Frontal cortex (tissue), 4 donors: ENCODE measurements at places on chromosomes 4 and X. TPM values are rescaled to one million over a fixed set of nuclear protein-coding genes. Genes with fewer than 3 reads are reported as not detected.
A peak's percentile ranks its signal among the peaks of the same experiment; 100 is the strongest.

SEC24B gene
- 26.1 TPM for total RNA-seq

DNAJB14 gene
- total RNA-seq = 97.4 TPM

GJB1 gene
- total RNA-seq = not detected

DKC1 gene
- 17.5 TPM for total RNA-seq

ADH1B gene
- total RNA-seq = not detected

ANK2 gene
- total RNA-seq = 477 TPM

DAPP1 gene
- 0.41 TPM for total RNA-seq

IL3RA gene
- 1.2 TPM for total RNA-seq

DNA sequence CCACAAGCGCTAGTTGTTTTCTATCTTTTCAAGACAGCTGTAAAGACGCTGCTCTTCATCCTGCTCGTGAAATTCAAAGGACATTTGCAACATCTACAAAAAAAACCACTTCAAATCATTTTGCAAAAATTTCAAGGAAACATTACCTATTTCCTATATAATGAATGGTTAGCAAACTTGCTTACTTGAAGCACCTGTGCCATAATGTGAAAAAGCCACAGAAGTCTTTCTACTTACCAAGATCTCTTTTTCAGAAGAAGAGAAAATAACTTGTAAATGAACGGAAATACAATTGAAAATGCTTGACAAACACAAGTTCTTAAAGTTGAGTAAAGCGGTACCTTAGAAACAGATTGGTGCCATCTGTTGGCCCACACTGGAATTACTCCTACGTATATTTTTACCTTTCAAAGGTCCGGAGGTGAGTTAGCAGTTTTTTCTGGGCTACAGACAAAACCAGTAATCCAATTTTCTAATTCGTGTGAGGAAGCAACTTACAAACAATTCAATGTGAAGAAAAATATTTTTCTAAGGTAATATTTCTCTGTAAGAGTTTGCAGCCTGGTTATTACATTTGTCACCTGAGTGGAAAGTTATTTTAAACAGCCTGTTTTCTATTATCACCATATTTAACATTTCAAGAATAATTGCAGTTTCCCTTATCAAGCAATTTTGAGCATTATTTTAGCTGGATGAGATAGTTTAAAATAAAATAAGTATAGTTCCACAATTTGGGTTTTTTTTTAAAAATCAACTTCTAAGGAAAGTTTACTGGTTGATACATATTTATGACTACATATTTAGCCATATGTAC is at the start of gene TLR6:
Gene TLR6 (minus strand): TSS at position 294 of the 814 bp plus-strand sequence. CDS start 27,344 bp downstream, outside the sequence.
- peak; percentile 34 for DNase-seq

GRCh38 chrX:68332201-68332731 is 101.0 kb downstream of the OPHN1 start:
- DNase-seq = no peak

GRCh38 chrX:151985955-151986354 is 11.5 kb upstream of the GABRE start:
- DNase-seq = no peak

DNA sequence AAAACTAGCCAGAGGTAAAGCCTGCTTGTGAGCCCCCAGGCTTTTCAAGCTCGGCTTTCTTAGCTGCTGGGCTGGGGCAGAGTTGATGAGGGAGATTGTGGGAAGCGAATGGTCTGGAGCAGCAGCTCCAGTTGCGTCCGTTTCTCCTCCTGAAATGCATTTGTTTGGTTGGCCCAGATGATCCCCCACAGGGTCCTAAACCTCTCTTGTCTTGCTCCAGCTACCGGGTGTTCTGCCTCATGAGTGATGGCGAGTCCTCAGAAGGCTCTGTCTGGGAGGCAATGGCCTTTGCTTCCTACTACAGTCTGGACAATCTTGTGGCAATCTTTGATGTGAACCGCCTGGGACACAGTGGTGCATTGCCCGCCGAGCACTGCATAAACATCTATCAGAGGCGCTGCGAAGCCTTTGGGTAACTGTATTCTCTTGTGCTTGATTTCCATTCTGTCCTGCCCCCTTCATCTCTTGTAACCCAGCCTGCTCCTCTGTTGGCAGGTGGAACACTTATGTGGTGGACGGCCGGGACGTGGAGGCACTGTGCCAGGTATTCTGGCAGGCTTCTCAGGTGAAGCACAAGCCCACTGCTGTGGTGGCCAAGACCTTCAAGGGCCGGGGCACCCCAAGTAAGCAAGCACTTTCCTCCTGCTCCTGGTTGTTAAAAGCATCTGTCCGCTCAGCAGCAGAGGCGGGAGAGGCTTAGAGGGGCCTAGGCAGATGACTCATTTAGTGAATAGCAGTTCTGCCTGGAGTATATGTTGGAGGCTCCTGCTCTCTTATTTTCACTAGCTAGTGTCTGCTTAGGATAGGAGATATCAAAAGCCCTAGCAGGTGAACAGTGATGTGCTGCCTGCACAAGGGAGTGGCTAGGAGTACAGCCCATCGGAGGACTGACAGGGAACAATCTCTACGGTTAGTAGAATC is 15.3 kb downstream of the TKTL1 start:
- no peak for DNase-seq

- DNase-seq = no peak
Measured at GRCh38 chr4:108762559-108763225, at the start of gene ETNPPL. TSS of gene ETNPPL (minus strand) at chr4:108763053. CDS start at chr4:108762898, 155 bp downstream.

GRCh38 chr4:110367156-110367555 is 108.8 kb upstream of the ENPEP start:
- no peak for DNase-seq

GRCh38 chr4:55071951-55072350 is 53.4 kb downstream of the KDR start:
- no peak for DNase-seq

DNA sequence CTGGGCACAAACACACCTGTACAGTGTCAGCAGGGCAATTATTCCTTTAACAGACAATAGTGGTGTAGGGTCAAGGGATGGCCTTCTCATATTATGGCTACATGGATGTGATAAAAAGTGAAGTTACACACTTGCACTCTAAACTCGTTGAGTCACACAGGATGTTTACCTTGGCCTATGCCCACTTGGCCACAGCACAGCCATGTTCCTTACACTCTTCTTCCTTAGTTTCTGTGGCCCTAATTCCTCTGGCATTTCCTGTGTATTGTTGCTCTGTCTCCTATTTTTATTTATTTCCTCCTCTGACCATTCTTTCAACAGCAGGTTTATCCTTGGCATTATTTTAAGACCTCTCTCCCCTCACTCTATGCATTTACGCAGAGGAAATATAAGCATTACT is 86.8 kb upstream of the NPFFR2 start:
- no peak for DNase-seq

GRCh38 chr4:149031399-149031798 is 589.2 kb upstream of the NR3C2 start:
- peak; percentile 1 for DNase-seq

DNA sequence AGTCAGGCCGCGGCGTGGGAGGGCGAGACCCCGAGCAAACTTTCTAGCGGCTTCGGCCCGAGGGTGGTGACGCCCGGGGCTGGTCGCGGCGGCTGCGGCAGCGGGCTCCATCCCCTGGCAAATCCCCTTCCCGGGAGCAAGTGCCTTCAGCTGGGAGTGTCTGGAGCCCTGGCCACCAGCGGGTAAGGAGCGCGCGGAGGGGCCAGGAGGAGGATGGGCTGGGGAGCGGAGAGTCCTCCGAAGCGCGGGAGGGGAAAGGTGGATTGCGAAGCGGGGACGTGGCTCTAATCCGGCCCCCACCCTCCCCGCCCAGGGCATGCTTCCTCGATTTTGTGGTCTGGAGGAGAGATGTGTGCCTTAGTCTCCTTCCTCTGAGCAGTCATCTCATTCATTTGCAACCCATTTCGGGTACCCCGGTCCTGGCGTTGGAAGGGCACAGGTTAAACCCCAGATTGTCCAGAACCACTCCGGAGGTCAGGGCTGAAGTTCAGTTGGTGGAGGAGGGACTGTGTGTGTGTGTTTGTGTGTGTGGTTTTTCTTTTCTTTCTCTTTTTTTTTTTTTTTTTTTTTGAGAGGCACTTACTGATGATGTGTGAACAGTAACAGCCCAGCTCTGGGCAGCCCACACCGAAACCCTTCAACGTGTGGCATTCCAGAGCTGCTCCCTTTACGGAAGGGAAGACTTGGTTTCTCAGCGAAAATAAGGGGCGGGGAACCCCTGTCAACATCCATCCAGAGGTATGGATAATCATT is 516 bp downstream of the SGMS2 start:
- DNase-seq = peak; percentile 5
